ENCODE measurements at places on chromosomes 3 and 15.

DNA sequence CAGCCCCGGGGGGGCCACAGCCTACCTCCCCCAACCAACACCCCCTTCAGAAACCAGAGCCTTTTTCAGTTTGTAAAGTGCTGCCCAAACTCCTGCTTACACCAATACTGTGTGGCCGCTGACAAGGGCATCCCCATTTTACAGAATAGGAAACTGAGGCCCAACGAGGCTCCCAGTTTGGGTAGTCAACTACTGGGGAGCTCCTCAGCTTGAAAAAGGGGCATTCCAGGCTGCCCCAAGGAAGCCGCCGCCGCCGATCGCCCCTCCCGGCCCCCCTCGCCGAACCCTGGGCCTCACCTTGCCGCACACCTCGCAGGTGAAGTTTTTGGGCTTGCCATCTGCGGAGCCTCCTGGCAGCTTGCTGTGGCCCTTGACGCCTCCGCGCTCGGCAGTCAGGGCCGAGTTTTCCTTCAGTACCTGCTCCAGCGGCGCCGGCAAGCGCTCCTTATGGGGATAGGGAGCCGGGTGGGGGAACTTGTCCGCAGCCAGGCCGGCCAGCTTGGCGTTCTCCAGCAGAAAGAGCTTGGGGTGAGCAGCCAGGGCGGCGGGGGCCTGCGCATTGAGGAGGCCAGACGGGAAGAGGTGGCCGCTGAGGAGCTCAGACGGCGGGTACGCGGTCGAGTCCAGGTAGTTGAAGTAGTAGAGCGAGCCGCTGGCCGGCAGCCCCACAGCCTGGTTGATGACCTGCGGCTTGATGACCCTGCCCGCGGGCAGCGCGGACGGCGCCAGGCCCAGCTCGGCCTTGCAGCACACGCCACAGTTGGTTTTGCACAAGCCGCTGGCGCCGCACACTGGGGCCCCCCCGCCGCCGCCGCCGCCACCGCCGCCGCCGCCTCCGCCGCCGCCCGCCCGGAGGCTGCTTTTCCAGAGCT lies 1.4 kb downstream of the FEZF2 start:
- no peak for DNase-seq

DNA sequence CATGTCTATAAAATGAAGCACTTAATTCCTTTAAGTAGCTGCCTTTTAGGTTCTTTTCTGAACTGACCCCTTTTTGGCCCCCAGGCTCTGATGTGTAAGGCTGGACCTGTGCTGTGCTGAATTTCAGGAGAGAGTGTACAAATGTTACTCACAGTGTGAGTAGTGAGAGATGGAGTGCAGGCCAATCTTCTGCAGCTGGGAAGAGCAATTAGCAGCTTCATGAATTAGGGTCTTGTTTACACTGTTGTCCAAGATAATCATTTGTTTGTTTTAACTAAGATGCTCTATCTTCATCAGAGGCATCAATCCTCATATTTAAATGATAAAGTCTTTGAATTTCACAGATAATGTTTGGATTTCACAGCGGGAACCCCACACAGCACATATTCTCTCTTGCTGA lies 19.4 kb downstream of the ARPP21 start:
- DNase-seq, result no peak

DNA sequence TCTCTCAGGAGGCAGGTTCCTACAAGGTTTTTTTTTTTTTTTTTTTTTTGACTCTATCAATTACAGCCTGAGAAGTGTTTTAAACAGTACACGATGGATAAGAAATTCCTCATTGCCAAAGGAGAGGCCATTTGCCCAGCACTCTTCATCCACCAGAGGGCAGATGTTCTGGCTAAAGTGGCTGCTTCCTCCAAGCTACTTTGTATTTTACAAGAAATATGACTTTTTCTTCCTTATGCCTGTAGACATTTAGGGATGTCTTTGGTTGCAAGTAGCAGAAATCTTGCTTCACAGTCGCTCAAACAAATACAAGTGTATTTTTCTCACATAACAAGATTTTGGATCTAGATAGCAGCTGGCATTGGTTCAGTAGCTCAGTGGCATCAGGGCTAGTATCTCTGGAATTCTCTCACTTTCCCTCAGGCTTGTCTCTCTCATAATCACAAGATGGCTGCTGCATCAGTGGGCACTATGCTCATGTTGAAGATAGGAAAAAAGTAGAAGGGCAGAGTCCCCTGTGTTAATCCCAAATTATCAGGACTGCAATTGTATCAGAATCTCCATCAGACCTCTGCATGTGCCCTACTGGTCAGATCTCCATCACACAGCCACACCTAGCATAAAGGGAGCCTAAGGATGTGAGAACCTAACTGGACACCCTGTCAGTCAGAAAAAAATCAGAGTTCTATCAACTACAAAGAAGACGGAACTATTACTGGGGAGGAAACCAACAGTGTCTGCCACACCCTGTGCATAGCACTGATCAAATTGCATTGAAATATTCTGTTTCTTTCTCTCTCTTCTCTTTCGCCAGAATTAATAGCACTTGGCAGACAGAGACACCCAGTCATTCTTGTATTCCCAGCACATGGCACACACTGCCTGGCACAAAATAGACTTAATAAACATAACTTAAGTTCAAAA lies 138.9 kb upstream of the COL8A1 start:
- DNase-seq, result no peak

GRCh38 chr15:33200444-33200843 lies 5.9 kb upstream of the FMN1 start:
- no peak for DNase-seq

GRCh38 chr3:141218162-141218835 lies 13.3 kb upstream of the PXYLP1 start:
- DNase-seq, result no peak

DNA sequence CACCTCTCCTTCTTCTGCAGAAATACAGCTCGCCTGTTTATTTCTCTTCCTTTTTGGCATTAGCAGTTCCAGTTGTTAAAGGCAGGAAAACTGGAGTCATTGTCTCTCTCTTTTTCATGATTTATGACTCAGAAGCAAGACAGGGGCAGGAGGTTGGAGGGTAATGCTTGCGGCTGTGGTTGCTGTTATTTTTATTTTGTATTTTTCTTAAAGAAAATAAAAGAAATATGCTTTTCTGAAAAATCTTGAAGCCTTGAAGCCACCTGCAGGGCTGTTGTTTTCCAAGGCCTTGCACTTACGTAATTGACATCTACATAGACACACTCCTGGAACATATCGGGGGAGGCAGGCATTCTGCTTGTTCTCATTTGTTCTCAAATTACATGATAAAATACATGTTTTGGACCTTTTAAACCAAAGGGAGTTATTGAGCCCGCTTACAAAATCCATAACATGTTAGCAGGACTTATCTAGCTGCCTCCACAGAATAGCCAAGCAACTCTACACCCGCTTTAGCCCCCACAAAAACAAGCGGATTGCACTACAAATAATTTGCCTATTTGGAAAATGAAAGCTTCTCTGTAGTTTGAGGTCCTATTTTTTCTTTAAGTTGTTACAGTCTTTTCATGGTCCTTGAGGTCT lies 1004.6 kb upstream of the NR2F2 start:
- no peak for DNase-seq

DNA sequence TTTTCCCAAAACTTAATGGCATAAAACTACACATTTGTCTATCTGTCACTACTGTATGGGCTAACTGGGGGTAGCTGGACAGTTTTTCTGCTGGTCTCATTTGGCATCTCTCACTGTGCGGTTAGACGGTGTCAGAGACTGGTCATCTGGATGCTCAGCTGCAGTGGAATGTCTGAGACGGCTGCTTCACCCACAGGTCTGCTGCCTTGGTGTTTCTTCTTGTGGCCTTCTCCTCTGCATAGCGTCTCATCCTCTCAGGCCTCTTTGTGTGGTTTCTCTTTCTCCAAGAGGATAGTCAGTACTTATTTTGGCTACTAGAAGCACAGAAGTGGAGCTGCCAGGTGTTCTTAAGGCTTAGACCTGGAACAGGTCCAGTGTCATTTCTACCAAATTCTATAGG lies 35.9 kb upstream of the GOLGA6L9 start:
- peak; percentile 29 for DNase-seq

- no peak for DNase-seq
Measured at GRCh38 chr3:159472611-159473010, 516.0 kb upstream of the IL12A start.

- DNase-seq, result no peak
Measured at GRCh38 chr3:170338690-170339340, 18.7 kb upstream of the SKIL start.

- no peak for DNase-seq
Measured at GRCh38 chr3:188077160-188077799, 76.7 kb upstream of the LPP start.

DNA sequence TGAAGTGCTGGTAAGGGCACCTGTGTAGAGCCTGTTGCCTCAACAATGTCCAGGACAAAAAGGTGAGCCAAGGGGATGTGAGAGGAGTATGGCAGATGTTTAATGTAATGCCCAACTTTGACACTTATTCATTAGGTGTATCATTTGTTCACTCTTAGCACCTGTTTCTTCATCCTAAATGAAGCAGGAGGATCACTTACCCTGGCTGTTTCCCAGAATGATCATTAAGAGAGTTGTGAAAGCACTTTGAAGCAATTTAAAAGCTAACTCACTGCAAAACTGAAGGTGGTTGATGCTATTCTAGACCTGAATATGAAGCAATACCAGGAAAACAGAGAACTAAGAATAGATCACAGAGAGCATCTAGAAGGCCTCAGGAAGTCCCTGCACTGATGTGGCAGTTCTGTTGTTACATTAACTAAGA lies 3.4 kb upstream of the HHLA2 start:
- DNase-seq, result no peak

- no peak for DNase-seq
Measured at GRCh38 chr3:32551496-32551895, 19.2 kb downstream of the DYNC1LI1 start.

GRCh38 chr3:31766669-31767068 lies 214.4 kb downstream of the OSBPL10 start:
- DNase-seq, result no peak

DNA sequence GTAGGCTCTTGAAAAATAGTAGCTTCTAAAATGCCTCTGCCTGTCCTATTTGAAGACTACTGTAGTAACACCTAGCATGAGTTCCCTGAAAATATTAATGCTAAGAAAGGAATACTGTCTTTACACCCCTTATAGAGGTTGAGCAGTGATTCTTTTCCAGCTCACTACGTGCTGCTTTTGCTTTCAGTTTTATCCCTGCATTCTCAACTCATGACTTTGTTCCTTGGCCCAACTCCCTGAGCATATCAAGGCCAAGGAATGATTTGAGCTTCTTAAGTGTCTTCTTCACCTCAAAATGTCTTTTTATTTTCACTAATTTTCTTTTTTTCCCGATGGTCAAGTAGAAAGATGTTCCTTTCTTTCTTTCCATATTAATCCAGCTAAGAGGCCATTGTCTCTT lies 16.5 kb upstream of the P2RY13 start:
- peak; percentile 60 for DNase-seq

DNA sequence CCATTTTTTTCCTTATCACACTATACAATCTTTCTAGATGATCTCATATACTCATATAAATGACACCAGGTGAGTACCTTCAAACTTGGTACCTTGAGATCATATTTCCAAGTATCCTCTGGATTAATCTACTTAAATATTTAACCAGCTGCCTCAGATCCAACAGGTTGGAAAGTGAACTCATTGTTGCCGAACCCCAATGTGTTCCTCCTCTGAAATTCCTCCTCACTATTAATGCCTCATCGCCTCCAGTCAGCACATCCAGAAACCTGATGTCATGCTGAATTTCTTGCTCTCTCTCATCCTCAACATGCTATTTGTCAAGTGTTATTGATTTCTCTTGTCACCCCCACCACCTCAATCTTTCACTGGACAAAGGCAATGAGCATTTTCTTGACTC lies 221.8 kb downstream of the FMN1 start:
- no peak for DNase-seq

- no peak for DNase-seq
Measured at GRCh38 chr3:111369958-111370357, 172.0 kb upstream of the CD96 start.

GRCh38 chr3:21345382-21345976 lies 405.5 kb downstream of the ZNF385D start:
- DNase-seq, result no peak

DNA sequence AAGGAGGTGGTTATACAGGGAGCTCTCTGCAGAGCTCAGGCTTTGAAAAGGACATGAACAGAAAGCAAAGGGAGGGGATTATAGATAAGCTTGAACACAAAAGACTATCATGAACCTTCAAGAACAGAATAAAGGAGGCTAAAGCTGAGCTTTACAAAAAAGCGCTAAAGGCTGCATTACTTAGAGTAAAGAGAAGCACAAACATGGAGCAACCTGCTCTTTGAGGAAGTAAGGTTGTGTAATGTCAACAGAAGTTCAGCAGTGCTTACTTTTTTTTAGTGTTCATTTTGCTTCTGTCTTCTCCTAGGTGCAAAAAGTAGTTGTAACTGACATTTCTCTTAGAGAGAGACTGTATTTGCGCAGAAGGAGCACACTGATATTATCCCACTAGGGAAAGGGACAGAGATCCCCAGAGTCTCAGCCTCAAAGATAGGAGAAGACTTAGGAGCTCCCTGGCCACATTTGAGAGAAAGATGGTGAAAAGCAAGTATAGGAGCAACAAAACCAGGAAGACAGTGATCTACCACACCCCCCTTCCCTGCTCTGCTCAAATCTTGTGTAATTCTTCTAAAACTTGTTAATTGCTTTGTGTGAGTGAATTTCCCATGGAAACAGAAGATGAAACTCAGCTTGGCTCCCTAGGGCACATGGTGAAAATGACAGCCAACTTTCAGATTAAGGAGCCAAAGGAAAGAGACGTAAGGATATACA lies 54.7 kb downstream of the QTRT2 start:
- no peak for DNase-seq

GRCh38 chr15:40106203-40107161 lies 2.2 kb downstream of the BMF start:
- no peak for DNase-seq

DNA sequence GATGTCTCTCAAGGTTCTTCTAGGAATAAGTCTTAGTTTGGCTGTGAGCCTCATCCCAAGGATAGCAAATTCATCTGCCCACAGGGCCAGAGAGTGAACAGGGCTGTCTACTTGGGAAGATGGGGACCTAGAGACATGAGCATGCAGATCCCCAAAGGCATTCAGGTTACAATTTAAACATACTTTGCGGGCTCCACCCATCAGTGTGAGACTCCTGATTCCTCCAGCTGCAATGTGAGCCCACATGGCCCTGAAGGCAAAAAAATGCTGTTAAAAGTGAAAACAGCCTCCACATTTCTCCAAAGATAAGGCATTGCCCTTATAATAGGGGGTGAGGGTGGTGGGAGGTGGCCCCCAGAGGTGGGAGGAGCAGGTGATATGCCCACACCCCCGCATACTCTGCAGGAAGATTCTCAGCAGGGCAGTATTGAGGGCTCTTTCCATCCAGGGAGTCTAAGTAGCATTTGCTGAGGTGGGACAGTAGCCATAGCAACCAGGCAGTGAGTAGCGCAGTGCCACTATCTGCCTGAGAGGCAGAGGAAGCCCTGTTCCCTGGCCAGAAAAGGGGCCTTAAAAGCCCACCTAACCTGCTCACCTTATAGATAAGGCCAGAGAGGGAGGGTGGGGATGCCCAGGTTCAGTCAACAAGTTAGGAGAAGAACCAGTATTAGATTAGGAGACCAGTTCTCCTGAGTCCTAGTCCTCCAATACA lies 31.2 kb downstream of the TGM4 start:
- no peak for DNase-seq

All from GM04504 (cell line).